ENCODE measurements at places on chromosomes 7 and 10.

DNA sequence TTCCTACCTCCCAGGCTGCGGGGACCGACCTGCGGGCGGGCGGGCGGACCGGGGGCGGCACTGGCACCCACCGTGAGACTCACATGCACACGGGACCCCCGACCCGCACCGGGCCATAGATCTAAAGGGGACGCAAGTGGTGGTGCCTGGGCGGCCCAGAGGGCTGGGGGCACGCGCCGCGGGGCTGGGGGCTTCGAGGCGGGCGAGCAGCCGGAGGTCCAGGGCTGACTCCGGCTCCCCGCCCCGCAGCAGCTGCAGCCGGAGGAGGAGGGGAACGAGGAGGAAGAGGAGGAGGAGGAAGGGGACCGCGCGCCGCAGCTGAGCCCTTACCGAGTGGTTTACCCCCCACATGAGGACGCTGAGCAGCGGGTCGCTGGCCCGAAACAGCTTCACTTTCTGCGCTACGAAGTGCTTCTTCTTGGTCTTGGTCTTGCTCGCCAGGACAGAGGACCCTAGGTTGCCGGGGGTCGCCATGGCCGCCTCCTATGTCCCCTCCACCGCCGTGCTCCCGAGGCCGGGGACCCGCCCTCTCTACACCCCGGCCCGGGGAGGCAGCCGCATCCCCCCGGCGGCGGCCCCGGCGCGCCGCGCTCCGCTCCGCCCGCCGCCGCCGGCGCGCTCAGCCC lies 412 bp downstream of the PIP4K2A start:
- DNase-seq, result peak; percentile 41

DNA sequence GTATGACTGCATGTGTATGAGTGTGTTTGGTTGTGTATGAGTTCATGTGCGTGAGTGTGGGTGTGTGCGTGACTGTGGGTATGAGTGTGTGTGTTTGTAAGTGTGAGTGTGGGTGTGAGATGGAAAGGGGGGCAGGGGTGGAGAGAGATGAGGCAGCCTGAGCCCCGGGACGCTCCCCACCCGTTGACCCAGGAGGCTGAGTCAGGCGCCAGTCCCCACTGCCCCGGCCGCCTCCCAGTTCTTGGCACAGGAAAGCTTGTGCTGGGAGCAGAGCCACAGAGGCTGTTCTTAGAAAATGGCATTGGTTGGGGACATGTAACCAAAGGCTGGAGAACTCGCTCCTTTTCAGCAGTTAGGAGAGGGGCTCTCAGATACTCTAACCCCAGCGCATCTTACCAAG lies 27.8 kb upstream of the NUB1 start:
- DNase-seq, result peak; percentile 32

GRCh38 chr10:103265717-103266329 lies 11.1 kb upstream of the INA start:
- peak; percentile 71 for DNase-seq

- DNase-seq, result no peak
These were observed 70.3 kb downstream of the OGDH start for GRCh38 chr7:44676776-44677175.

DNA sequence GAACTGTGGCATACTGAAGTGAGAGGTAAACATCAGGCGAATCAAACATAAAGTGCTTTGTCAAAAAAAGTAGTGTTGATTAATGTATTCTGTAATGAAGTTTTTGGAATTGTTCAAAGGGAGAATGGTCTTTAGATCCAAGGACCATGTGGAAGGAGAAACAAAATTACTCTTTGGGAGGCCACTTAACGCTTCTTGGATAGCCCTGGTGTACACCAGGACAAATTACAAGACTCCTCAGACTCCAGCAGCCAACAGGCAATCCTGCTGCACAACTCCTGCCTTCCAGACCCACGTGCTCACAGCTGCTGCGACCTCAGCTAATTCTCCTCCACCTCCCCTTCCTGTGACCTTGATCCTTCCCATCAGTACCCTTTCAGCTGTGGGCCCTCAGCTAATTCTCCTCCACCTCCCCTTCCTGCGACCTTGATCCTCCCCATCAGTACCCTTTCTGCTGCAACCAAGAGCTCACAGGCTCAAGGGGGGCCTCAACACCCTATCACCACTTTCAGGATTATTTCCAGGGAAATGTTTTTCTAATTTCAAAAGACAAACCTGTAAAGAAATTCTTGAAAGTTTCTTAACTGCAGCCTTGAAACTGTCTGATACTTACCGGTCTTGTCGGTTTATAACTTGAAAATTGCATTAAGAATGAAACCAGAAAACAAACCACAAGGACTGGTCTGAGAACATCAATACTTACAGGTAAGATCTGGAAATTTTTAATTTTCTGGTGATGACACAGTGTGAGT lies 29.7 kb upstream of the DDC start:
- DNase-seq, result no peak

DNA sequence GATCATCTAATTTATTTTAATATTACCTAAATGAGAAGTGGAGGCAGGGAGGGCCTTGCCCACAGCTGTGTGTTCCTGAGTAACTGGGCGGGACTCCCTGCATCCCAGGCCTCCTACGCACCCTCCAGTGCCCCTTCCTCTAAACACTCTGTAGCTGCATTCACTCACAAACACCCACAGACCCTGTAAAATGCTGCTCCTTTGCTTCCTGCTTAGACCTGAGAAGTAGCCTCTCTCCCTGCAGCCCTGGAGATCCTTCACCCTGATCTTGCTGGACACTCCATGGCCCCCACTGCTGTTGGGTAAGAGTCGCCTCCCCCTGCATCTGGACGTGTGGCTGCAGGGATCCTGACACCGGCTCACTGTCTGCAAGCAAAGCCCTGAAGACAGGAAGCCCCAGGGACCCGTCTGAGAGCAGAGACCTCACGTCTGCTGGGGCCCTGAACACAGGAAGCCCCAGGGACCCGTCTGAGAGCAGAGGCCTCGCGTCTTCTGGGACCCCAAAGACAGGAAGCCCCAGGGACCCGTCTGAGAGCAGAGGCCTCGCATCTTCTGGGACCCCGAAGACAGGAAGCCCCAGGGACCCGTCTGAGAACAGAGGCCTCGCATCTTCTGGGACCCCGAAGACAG lies 589.8 kb downstream of the DNAJB6 start:
- DNase-seq, result no peak

Measured in ELR (cell line).